Uterus (tissue), 4 donors: ENCODE measurements at places on chromosomes 2 and 18. TPM values are rescaled to one million over a fixed set of nuclear protein-coding genes. Genes with fewer than 3 reads are reported as not detected.

- DNase-seq = no peak
Observed at GRCh38 chr2:56130463-56131070, 53.2 kb upstream of the CCDC85A start.

Gene DAW1
- total RNA-seq = not detected

- no peak for DNase-seq
Observed at GRCh38 chr18:65547046-65547445, 203.8 kb upstream of the CDH7 start.

DNA sequence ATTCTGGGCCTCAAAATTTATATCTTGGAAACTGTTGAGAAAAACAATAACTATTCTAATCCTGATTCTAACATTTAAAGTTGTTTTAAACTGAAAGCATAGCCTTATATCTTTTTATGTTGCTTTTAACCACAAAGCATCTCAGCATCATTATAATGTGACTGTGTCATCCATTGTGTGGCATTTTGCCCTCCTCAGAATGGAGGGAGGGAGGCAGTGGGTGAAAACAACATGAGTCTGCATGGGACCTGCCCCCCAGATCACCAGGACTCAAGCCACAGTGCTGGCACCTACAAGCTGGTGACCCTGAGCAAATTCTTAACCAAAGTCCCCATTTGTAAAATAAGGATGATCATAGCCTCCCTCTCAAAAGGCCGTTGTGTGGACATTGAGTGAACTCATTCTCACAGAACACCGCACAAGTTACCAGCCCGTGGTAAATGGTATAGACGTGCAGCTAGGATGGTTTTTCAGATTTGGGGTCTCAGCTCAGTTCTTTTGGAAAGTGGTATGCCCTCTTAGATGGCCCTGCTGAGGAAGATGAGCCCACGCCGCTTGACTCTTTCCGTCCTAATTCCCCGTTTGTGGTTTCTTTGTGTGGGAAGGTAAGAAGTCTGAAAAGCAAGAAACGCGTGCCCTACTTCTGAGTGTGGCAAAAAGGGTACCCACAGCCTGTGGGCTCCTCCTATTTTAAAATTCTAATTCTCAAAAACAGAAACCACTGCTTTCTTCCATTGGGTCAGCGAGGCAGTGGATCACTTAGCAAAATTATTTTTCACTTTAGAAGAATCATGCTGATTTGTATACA, 305.0 kb upstream of the ID2 start:
- no peak for DNase-seq

DNA sequence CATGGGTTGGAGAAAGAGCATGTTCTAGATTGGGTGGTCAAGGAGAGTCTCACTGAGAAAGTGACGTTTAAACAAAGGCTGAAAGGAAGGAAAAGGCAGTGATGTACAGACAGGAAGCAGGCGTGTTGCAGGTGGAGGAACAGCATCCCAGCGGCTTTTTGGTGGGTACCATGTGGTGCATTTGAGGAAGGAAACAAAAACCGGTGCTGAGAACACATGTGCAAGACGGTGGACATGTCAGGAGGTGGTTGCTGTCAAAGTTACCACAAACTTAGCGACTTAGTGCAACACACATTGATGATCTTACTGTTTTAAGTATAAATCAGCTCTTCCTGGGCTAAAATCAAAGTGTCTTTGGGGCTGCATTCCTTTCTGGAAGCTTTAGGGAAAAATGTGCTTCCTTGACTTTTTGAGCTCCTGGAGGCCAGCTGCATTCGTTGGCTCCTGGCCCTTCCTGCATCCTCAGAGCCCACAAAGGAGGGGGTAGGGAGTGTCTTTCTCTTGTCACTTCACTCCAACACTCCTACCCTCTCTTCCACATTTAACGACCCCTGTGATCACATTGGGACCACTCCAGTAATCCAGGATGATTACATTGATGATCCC, 380.6 kb downstream of the FBXO15 start:
- no peak for DNase-seq

GRCh38 chr2:84487298-84487996, 28.4 kb upstream of the SUCLG1 start:
- no peak for DNase-seq

Gene LINC00305
- not detected for total RNA-seq

DNA sequence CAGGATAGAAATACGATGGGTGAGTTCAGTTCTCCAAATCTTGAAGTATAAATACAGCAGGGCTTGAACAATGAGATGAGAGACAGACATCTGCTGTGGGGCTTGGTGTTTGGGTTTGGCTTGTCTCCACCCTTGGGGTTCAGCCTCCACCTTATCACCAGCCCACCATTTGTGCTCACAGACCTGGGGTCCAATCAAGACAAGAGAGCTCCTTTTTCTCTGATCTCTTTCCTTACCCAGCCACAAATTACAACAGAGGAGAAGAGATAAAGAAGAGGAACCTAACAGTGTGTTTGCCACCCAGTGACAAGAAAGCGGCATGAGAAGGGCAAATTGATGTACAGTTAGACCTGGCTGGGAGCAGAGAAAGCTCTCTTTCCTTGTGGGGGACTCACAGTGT, 204.5 kb upstream of the CXCR4 start:
- no peak for DNase-seq

DNA sequence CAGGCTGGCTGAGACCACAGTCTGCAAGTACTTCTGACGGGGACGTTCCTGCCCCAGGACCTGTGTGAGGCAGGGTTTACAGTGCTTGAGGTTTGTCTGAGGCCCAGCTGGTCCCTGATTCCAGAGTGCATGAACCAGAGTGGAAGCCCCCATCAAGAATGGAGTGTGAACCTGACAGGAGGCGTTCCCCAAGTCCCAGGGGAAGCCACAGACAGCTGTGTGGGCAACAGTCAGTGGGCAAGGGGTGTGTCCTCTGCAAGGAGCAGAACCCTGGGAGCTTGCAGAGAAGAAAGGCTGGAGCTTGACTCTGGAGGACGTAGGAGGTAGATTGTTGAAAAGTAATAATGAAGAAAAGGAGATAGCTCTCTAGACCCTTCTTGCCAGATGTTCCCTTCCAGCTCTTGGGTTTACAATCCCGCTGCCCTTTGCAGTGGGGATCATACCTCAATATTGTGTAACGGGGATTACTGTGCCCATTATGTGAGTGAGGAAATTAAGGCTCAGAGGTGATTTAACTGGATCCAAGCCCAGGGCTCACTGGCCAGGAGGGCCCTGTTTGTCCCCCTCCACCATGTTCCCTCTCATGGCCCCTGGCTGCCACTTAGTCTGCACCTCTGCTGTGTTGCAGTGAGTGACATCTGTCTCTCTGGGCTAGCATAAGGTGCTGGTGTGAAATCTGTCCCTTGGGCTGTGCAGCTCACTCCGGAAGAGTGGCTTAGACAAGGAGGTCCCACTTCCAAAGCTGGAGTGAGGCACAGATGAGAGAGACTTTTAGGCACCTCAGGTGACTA, 6.2 kb downstream of the DBI start:
- DNase-seq = no peak

GRCh38 chr2:47026748-47027534, 111.3 kb upstream of the MCFD2 start:
- no peak for DNase-seq

DNA sequence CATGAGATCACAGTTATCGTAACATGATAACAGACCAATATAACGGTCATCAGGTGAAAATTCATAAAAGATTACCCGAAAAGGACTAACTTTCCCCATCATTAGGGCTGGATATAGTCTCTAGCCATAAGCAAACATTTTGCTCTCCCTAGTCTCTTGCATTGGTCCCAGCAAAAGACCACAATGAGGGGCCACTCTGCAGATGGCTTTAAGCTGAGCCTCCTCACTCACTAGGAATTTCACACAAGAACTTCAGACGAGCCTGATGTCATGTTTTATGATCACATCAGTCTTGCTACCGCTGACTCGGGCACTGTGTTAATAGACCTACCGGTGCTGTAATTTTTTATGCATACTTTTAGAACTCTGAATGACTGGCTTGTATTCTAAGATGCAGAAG, 35.2 kb downstream of the STK17B start:
- DNase-seq = no peak

DNA sequence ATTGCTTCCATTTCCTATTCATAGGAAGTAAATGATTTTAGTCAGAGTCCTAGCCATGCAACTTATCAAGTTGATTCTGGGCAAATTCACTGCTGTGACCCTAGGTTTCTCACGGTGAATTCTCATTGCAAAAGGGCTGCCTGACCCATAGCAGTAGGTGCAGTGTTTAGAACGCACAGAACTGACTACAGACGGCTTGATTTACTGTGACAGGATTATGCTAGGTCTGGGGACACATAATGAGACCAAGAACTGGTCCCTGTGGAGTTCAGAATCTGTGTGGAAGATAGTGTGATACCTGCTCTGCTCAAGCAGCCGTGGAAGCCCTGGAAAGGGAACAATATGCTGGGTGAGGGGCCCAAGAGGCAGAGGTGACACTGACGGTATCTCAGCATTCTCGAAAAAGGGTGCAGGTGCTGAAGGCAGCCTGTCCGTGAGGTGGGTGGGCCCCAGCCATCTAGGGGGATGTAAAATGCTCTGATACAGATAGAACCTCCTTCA, 46.4 kb downstream of the ABCG8 start:
- DNase-seq = no peak

- no peak for DNase-seq
Observed at GRCh38 chr2:71256421-71256820, 29.5 kb upstream of the PAIP2B start.

GRCh38 chr2:100902817-100903405, 83.0 kb downstream of the NPAS2 start:
- DNase-seq = no peak

Gene ALPP
- total RNA-seq = not detected

DNA sequence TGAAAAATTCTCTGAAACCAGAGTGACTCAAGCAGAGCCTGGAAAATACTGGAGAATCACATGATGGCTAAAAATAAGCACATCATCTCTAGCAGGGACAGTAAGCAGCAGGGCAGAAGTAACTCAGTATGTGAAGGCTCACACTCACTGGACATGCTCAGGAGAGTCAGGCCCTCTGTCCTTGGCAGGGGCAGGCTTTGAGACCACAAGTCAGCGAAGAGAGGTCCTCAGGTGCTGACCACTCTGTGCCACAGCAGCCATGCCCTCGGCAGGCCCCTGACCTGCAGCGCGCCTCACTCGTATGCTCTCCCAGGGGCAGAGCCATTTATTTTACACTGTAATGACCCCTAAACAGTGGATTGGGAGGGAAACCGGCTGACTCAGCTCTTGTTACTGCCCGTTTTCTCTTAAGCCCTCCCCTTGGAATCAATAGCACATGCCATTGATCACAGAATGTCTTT, 76.8 kb downstream of the MAPRE2 start:
- DNase-seq = no peak
